ENCODE measurements at places on chromosomes 7 and 10. TPM values are rescaled to one million over a fixed set of nuclear protein-coding genes. Genes with fewer than 3 reads are reported as not detected.

Gene KMT2E
- total RNA-seq = 49.2 TPM

- DNase-seq = peak; percentile 58
Observed at GRCh38 chr7:140059273-140060242, 3.2 kb downstream of the PARP12 start.

DNA sequence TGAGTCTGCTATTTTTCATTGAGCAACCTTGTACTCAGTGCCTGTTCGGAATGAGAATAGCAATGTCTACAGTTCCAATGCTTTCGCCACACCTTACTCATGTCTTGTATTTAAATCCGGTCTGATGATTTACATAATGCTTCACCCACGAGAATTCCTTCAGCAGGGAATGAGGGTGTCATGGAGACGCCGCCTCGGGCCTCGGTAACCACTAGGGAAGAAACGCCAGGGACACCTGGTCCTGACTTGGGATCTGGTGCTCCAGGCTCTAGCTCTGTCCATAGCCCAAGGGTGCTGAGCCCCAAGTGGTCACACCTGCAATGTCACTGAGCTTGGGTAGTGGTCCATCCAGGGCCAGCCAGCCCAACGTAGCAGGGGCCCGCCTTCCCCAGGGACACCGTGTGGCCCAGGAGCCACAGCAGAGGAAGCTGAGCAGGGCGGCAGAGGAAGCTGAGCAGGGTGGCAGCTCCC lies 37.4 kb downstream of the PRKAG2 start:
- no peak for DNase-seq

GRCh38 chr7:48088559-48089045 lies 463 bp upstream of the UPP1 start:
- DNase-seq = no peak

Gene CPVL
- total RNA-seq = not detected

DNA sequence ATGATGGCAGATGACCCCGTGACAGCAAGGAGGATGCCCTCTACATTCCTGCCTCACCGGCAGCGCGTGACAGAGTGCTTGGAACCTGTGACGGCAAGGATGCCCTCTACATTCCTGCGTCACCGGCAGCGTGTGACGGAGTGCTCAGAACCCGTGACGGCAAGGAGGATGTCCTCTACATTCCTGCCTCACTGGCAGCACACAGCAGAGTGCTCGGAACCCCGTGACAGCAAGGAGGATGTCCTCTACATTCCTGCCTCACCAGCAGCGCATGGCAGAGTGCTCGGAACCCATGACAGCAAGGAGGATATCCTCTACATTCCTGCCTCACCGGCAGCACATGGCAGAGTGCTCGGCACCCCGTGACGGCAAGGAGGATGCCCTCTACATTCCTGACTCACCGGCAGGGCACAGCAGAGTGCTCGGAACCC lies 231.0 kb downstream of the DIP2C start:
- no peak for DNase-seq
